ENCODE measurements at places on chromosomes 1 and 21.

GRCh38 chr21:14844001-14844400, 220.8 kb downstream of the NRIP1 start:
- no peaks in the 10 kb centered on the region for H3K27me3 ChIP-seq
- H3K36me3 ChIP-seq: no peaks in the 10 kb centered on the region
- H3K4me1 ChIP-seq: no peaks in the 10 kb centered on the region
- no peak overlapping the region for H3K4me3 ChIP-seq

DNA sequence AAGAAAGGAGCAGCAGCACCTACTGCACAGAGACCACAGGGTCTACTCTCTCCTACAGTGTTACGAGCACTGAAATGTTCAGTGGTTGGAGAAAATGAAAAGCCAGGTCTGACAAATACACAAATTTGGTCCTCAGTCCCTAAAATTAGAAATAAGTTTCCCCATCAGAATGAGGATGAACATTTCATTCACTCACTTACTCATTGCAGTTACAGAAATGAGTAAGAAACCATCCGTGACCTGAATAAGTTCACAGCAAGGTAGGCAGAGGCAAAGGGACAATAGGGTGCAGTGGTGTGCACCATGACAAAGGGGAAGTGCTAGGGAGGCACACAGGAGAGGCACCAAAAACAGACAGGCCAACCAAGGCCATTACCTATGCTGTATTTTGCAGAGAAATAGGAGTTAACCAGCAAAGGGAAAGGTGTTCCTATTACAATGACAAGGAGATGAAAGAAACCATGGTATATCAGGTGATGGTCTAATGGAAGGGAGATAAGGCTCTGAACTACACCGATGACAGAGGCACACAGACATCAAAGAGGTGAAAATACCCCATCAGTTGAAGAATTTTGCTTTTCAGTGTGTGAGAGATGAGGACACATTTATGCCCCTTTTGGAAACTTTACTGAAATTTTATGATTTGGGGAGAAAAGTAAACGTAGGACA, 29.4 kb downstream of the VAV3 start:
- H3K4me1 ChIP-seq: peaks cover 67% of the 10 kb centered on the region
- H3K36me3 ChIP-seq: no peaks in the 10 kb centered on the region
- no peak overlapping the region for H3K4me3 ChIP-seq
- no peak overlapping the region for H3K27ac ChIP-seq

- H3K4me3 ChIP-seq: no peak overlapping the region
- H3K36me3 ChIP-seq: no peaks in the 10 kb centered on the region
- H3K4me1 ChIP-seq: peaks cover 13% of the 10 kb centered on the region
These were observed 820 bp downstream of the NUP210L start for GRCh38 chr1:154154053-154154452.

GRCh38 chr1:199580300-199580699, 447.2 kb upstream of the NR5A2 start:
- DNase-seq: no peak
- H3K27me3 ChIP-seq: no peaks in the 10 kb centered on the region
- H3K27ac ChIP-seq: no peak overlapping the region
- no peak overlapping the region for H3K4me3 ChIP-seq

- no peaks in the 10 kb centered on the region for H3K36me3 ChIP-seq
These were observed 81.2 kb upstream of the BARHL2 start for GRCh38 chr1:90798344-90798743.

GRCh38 chr1:118944133-118944532, 44.0 kb downstream of the TBX15 start:
- no peak overlapping the region for H3K4me3 ChIP-seq

DNA sequence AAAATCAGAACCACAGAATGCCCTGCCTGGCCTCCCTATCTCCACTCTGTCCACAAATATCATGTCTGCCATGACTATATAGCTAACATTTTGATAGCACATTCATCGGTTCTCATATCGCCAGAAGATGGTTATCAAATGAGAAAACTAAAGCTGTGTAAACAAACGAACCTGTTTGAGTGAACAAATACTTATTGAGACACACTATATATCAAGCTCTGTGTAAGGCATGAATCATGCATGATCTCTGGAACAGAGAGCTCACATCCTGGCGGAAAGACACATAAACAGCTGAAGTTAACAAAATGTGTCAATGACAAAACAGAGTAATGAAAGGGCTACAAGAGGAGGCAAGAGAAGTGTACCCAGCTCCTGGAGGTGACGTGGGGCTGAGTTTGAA, 13.1 kb downstream of the KCND3 start:
- no peak overlapping the region for H3K27ac ChIP-seq
- H3K4me3 ChIP-seq: no peak overlapping the region
- no peaks in the 10 kb centered on the region for H3K4me1 ChIP-seq
- peaks cover 26% of the 10 kb centered on the region for H3K27me3 ChIP-seq

Measured in left lung (tissue), 14 donors.